ENCODE measurements at places on chromosomes 3 and 15. TPM values are rescaled to one million over a fixed set of nuclear protein-coding genes. Genes with fewer than 3 reads are reported as not detected.

- no peak for DNase-seq
Observed at GRCh38 chr15:38895326-38896255, 331.0 kb upstream of the RASGRP1 start.

GRCh38 chr15:56724232-56724631 lies 9.1 kb downstream of the ZNF280D start:
- DNase-seq: no peak

- no peak for DNase-seq
Observed at GRCh38 chr15:65630760-65631159, 9.0 kb downstream of the SLC24A1 start.

- no peak for DNase-seq
Observed at GRCh38 chr15:20358779-20359414, 182.7 kb downstream of the GOLGA6L6 start.

The GNAI2 gene
- polyA plus RNA-seq: 211 TPM

GRCh38 chr15:79265167-79265566 lies 17.4 kb upstream of the ANKRD34C start:
- DNase-seq: no peak

The GOLGA6D gene
- not detected for polyA plus RNA-seq

GRCh38 chr3:143216709-143217182 lies 97.2 kb downstream of the CHST2 start:
- no peak for DNase-seq

The MUC20 gene
- 17.7 TPM for polyA plus RNA-seq

DNA sequence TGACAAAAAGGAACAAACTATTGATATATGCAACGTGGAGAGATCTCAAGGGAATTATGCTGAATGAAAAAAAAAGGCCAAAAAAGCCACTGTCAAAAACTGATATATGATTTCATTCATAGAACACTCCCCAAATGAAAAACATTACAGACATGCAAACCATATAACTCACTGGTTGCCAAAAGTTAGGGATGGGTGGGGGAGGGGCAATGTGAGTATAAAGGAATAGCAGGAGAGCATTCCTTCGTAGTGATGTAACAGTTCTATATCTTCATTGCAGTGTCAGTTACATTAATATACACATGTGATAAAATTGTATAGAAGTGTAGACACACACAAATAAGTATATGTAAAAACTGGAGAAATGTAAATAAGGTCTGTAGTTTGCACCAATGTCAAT lies 12.2 kb downstream of the GBE1 start:
- DNase-seq: no peak

GRCh38 chr3:65098400-65098799 lies 410.6 kb upstream of the ADAMTS9 start:
- DNase-seq: no peak

DNA sequence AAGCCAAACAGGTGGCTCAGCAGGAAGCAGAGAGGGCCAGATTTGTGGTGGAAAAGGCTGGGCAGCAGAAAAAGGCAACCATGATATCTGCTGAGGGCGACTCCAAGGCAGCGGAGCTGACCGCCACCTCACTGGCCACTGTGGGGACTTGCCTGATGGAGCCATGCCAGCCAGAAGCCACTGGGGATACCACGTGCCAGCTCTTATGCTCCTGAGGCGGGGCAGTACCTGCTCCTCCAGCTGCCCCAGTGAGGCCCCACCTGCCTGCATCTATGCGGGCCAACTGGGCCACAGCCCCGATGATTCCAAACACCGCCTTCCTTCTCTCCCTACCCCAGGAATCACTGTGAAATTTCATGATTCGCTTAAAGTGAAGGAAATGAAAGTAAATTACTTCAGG lies 22.9 kb upstream of the ARIH1 start:
- no peak for DNase-seq

GRCh38 chr15:67884009-67884408 lies 44.2 kb upstream of the RNU6-1 start:
- no peak for DNase-seq

GRCh38 chr15:41585127-41586047 lies 26.4 kb downstream of the TYRO3 start:
- DNase-seq: no peak

DNA sequence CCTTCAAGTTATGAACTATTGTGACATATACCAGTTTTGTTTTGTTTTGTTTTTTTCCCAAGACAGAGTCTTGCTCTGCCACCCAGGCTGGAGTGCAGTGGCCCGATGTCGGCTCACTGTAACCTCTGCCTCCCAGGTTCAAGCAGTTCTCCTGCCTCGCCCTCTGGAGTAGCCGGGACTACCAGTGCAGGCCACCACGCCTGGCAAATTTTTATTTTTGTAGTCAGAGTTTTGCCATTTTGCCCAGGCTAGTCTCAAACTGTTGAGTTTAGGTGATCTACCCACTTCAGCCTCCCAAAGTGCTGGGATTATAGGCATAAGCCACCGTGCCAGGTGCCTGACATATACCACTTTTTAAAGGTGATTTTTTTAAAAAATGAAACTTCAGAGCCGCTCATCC lies 74.6 kb downstream of the ARRDC4 start:
- no peak for DNase-seq

- DNase-seq: no peak
Observed at GRCh38 chr3:162365066-162365719, 868.6 kb downstream of the OTOL1 start.

The SLC12A1 gene
- 462 TPM for polyA plus RNA-seq

DNA sequence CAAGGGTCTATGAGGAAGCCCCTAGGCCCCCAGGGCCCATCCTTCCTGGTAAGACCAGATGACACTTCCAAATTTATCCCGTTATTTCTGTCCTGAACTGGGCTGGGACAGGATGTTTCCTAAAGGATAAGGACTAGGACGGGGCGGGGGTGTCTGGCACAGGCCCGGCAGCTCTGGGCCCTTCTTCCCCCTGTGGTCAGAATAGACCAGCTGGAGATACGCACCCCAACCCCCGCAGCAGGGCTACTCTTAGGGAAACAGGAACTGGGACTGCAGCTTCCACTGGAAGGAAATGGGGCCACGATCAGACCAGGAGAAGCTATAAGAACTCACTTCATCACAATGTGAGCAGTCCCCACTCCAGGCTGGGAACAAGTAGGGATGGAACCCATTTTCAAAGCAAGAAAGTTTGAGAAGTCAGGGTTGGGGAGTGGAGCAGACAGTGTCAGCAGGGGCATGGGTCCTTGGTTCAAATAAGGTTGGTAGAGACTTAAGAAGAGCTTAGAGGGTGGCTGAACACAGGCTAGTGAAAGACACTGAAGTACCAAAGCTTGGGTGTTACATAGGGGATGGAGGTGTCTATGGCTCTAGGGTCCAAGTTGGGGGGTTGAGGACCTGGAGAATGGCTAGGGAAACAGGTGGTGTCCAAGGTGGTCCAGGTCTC lies 1.1 kb downstream of the NCKIPSD start:
- DNase-seq: no peak

Measured in right renal cortex interstitium (tissue), 3 donors.